B cell (primary cell): ENCODE measurements at places on chromosomes 16 and 17. TPM values are rescaled to one million over a fixed set of nuclear protein-coding genes. Genes with fewer than 3 reads are reported as not detected.

- DNase-seq, result no peak
- no peaks in the 10 kb centered on the region for H3K36me3 ChIP-seq
- H3K4me1 ChIP-seq, result no peaks in the 10 kb centered on the region
- no peak overlapping the region for H3K4me3 ChIP-seq
Observed at GRCh38 chr16:78005881-78006280, 16.5 kb upstream of the CLEC3A start.

DNA sequence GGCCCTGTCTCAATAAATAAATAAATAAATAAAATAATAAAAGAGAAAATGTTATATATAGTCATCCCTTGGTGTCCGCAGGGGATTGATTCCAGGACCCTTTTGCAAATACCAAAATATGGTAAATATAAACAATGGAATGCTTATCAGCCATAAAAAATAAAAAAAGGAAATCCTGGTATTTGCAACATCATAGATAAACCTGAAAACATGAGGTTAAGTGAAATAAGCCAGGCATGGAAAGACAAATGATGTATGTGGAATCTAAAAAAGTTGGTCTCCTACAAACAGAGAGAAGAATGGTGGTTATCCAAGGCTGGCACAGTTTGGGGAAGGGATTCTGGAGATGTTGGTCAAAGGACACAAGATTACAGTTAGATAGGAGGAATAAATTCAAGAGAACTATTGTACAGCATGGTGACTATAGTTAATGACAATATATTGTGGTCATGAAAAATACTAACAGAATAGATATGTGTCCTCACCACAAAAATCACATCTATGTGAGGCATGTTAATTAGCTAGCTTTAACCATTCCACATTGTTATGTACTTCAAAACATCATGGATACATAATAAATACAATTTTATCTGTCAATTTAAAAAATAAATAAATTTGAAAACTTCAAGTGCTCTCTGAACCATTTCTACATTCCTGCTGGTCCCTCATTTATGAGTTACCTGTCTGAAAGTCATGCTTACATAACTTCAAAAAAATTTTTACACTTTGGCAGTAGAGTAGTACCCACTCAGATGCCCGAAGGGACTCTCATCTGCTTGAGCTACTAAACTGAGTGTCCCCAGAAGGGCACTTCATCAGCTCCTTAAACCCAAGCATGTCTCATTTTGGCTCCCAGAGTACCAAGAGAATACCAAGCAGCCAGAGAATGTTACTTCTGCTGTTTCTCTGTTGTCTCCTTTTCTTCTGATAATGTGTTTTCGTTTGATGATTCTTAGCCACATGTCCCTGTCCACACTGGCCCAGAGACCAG, 26.6 kb downstream of the N4BP1 start:
- H3K27me3 ChIP-seq, result no peaks in the 10 kb centered on the region
- H3K27ac ChIP-seq, result no peak overlapping the region
- H3K4me3 ChIP-seq, result no peak overlapping the region
- H3K4me1 ChIP-seq, result no peaks in the 10 kb centered on the region

The HDAC5 gene
- total RNA-seq, result 104 and 113 TPM in 2 replicates

- H3K36me3 ChIP-seq, result no peaks in the 10 kb centered on the region
- H3K27ac ChIP-seq, result no peak overlapping the region
- H3K4me1 ChIP-seq, result no peaks in the 10 kb centered on the region
- H3K27me3 ChIP-seq, result no peaks in the 10 kb centered on the region
- DNase-seq, result no peak
- H3K4me3 ChIP-seq, result no peak overlapping the region
Observed at GRCh38 chr16:72723781-72724180, 324.1 kb downstream of the ZFHX3 start.

GRCh38 chr17:80599546-80600305, 55.1 kb downstream of the RPTOR start:
- no peak for DNase-seq
- H3K4me1 ChIP-seq, result peaks cover 9% of the 10 kb centered on the region
- H3K4me3 ChIP-seq, result no peak overlapping the region

- no peaks in the 10 kb centered on the region for H3K27me3 ChIP-seq
- peaks cover 19% of the 10 kb centered on the region for H3K4me1 ChIP-seq
- no peak overlapping the region for H3K27ac ChIP-seq
- H3K4me3 ChIP-seq, result no peak overlapping the region
- no peak for DNase-seq
- H3K36me3 ChIP-seq, result peaks cover 75% of the 10 kb centered on the region
Observed at GRCh38 chr17:16423226-16423872, 8.0 kb downstream of the TRPV2 start.

- peaks cover 27% of the 10 kb centered on the region for H3K4me1 ChIP-seq
- peak overlapping the region; percentile 53 for H3K4me3 ChIP-seq
- H3K36me3 ChIP-seq, result no peaks in the 10 kb centered on the region
- no peaks in the 10 kb centered on the region for H3K27me3 ChIP-seq
Observed at GRCh38 chr16:89720551-89720812, 216 bp downstream of the VPS9D1 start.

The CBLN1 gene
- total RNA-seq, result not detected in 2 replicates

The CBX4 gene
- 73.2 and 81.9 TPM in 2 replicates for total RNA-seq

GRCh38 chr16:280991-281659, 734 bp downstream of the ARHGDIG start:
- H3K27ac ChIP-seq, result no peak overlapping the region
- H3K36me3 ChIP-seq, result no peaks in the 10 kb centered on the region
- no peak for DNase-seq
- no peak overlapping the region for H3K4me3 ChIP-seq
- H3K4me1 ChIP-seq, result peaks cover 7% of the 10 kb centered on the region
- no peaks in the 10 kb centered on the region for H3K27me3 ChIP-seq

GRCh38 chr16:70786020-70786755, 14.8 kb downstream of the VAC14 start:
- DNase-seq, result no peak
- no peaks in the 10 kb centered on the region for H3K4me1 ChIP-seq
- H3K27me3 ChIP-seq, result no peaks in the 10 kb centered on the region
- peaks cover 63% of the 10 kb centered on the region for H3K36me3 ChIP-seq

DNA sequence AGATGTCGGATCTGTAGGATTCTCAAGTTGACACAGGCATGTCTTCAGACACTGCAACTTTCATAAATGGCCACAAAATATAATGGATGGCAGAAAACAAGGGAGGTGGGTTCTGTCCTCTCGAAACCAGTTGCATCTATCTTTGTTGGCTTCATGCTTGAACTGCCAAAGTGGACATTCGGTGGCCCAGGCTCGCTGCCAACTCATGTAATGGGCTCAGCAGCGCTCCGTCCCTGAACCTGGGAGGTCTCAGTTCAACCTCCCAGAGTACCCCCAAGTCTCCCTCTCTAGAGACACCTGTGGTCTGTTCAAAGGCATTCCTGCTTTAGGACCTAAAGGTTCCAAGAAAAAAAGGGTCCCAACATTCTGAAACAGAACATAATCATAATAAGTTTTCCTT, 71.9 kb downstream of the NXN start:
- no peak for DNase-seq
- peaks cover 11% of the 10 kb centered on the region for H3K27me3 ChIP-seq
- H3K4me1 ChIP-seq, result peaks cover 2% of the 10 kb centered on the region
- H3K27ac ChIP-seq, result no peak overlapping the region

The KIF22 gene
- total RNA-seq, result 53.5 and 53.9 TPM in 2 replicates

GRCh38 chr17:80785477-80786178, 206.0 kb upstream of the CHMP6 start:
- no peaks in the 10 kb centered on the region for H3K27me3 ChIP-seq
- no peak overlapping the region for H3K27ac ChIP-seq
- DNase-seq, result no peak
- H3K36me3 ChIP-seq, result no peaks in the 10 kb centered on the region
- H3K4me1 ChIP-seq, result peaks cover 29% of the 10 kb centered on the region

The IL17C gene
- total RNA-seq, result 1.4 and 1.5 TPM in 2 replicates

The OTOP2 gene
- not detected in 2 replicates for total RNA-seq
